ENCODE measurements at places on chromosomes 5 and 9.

DNA sequence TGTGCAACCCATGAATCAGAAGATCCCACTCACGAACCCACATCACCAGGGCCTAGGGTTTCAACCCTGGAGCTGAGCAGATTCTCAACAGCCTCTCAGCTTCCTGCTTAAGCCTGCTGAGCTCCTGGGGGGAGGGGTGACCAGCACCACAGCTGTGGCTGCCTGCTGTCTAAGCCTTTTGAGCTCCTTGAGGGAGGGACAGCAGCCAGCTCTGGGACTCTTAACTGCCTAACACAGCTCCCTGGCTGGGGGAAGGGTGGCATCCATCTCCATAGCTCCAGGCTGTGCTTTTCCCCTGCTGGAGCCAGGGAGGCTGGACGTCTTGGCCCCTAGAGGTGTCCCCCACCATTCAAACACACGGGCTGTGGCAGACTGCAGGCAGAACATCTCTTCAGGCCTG lies 250.3 kb downstream of the DMAC1 start:
- no peak for DNase-seq

DNA sequence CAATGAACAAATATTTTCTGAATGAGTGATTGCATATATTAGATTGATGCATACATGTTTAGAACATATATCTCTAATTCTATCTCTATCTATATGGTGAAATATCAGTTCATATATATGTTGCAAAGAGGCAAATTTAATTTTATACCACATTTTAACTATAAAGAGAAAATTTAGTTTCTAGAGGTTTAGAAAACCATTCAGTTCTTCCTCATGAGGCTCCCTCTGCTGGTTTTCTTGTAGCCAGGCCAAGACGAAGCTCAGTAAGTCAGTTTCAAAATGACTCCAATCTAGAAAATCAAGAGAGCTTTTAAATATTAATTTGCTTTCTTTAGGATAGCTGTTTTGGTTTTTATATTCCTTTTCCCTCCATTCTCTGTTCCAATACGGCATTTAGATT lies 312.1 kb downstream of the TMEM232 start:
- no peak for DNase-seq

- DNase-seq, result no peak
Observed at GRCh38 chr9:1490341-1491232, 440.4 kb downstream of the DMRT2 start.

GRCh38 chr9:109010746-109011145 lies 2.6 kb downstream of the CTNNAL1 start:
- DNase-seq, result no peak

GRCh38 chr5:19975795-19976194 lies 12.2 kb downstream of the CDH18 start:
- no peak for DNase-seq

DNA sequence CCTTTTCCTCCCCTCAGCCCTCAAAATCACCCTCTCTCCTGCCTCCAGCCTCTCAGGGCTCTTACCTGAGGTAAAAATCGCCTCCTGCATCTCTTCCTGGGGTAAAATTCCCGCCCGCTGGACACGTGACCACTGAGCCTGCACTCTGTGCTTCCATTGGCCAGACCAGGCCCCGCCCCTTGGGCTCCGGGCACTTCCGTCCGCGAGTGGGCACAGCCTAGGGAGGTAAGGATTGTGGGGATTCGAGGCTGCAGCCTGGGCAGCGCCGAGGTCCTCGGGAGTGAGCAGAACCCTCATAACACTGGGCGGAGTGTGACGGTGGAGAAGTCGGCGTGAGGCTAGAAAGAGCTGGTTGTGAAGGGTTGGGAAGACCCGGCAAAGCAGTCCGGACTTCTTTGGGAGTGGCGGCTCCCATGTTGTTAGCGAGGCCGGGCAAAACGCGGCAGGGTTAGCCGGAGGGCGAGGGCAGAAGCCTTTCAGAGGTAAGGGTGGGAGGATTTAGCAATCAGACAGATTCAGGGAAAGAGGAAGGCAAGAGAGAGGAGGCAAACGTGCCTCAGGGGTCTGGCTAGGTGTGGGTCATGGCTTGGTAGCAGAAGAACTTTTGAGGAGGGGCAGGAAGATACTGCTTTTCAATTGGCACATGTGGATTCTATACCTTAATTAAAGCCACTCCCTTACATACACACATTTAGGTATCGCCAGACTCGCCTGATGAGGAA lies at the start of gene SHOC1:
Gene SHOC1 (minus strand): TSS at position 103 of the 722 bp plus-strand sequence. CDS start 3,519 bp downstream, outside the sequence.
- no peak for DNase-seq
